Smooth muscle cell of trachea (primary cell): ENCODE measurements at places on chromosomes 4 and X. TPM values are rescaled to one million over a fixed set of nuclear protein-coding genes. Genes with fewer than 3 reads are reported as not detected.

The SPANXN1 gene
- not detected in 2 replicates for total RNA-seq

The GRID2 gene
- total RNA-seq: 0.17 TPM in 1 of 2 replicates, not detected in the other

The RNF150 gene
- total RNA-seq: 0.58 and 0.99 TPM in 2 replicates

The RHOXF1 gene
- not detected in 2 replicates for total RNA-seq

The AWAT1 gene
- not detected in 2 replicates for total RNA-seq
